ENCODE measurements at places on chromosomes 7 and 10.
A peak's percentile ranks its signal among the peaks of the same experiment; 100 is the strongest.

DNA sequence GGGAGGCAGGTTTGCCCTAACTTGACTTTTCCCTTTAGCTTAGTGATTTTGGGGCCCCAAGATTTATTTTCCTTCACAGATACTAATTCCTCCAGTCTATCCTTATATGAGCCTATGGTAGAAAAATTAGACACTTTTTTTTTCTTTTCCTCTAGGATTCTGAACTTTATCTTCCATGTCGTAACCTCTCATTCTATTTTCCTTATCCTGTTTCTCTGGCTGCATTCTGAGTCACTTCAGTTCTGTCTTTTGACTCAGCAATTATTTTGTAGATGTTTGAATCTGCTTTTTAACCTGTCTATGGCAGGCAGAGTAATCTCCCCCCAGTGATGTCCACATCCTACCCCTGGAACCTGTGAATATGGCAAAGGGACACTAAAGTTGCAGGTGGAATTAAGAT, 7.1 kb upstream of the NOD1 start:
- DNase-seq, result no peak

DNA sequence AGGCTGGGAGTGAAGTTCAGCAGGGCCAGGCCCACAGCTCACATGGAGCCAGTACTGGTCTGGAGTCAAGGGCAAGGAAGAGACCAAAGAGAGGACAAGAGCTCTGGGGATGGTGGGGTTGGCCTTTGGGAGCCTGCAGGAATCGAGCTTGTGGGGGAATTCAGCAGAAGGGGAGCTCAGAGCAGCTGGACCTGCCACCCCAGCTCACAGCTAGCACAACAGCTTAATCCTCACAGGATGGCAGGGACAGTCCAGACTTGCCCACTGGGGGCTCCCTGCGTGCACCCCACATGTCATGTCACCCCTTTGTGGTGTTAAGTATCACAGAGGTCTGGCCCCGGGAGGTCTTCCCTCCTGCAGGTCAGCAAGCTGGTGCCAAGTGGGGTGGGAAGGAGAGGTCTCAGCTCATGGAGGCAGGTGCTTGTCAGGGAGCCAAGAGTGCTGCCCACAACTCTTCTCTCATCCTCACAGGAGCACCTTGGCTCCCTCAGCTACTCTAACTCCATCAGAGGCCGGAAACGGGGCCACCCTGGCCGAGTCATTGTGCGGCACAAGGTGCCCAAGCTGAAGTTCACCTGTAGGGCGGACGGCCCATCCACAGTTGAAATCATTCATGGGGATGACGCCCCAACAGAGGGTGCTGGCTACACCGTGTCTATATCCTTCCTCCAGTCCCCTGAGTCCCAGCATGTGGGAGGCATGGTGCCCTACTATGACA, 22.5 kb downstream of the CUZD1 start:
- no peak for DNase-seq

GRCh38 chr7:93765475-93765874, 125.1 kb downstream of the TFPI2 start:
- no peak for DNase-seq

- no peak for DNase-seq
Measured at GRCh38 chr7:31017032-31017675, 35.0 kb upstream of the ADCYAP1R1 start.

DNA sequence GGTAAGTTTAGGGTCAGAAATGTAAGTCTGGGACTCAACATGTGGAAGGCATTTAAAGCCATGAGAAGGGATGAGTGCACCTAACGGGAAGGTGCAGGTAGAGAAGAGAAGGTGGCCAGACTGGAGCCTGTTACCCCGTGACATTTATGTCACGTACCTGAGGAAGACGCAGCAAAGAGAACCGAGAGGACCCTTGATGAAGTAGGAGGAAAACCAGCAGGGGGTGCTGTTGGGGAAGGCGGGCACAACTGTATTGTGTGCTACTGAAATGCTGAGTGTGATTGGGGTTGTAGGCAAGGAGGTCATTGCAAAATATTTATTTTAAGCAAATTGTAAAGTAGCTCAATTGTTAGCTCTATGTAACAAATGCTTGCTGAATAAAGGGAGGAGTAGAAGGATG, 338.2 kb upstream of the PRKCQ start:
- no peak for DNase-seq

DNA sequence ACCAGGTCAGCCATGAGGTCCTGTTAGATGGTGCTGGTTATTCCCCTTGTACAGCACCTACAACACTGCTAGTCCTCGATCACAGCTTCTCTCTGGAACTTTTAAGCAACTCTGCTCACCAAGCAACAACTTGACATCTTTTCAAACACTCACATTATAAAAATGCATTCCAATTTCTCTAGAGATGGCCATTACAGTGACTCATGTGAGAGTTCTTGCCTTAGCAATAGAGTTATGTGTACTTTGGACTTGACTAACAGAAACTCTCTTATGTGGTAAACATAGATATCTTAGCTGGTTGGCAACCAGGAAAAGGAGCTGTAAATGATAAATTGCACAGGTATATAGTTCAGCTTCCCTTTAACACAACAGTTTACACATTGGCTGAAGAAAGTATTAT, 122.2 kb downstream of the PDE1C start:
- DNase-seq, result no peak

DNA sequence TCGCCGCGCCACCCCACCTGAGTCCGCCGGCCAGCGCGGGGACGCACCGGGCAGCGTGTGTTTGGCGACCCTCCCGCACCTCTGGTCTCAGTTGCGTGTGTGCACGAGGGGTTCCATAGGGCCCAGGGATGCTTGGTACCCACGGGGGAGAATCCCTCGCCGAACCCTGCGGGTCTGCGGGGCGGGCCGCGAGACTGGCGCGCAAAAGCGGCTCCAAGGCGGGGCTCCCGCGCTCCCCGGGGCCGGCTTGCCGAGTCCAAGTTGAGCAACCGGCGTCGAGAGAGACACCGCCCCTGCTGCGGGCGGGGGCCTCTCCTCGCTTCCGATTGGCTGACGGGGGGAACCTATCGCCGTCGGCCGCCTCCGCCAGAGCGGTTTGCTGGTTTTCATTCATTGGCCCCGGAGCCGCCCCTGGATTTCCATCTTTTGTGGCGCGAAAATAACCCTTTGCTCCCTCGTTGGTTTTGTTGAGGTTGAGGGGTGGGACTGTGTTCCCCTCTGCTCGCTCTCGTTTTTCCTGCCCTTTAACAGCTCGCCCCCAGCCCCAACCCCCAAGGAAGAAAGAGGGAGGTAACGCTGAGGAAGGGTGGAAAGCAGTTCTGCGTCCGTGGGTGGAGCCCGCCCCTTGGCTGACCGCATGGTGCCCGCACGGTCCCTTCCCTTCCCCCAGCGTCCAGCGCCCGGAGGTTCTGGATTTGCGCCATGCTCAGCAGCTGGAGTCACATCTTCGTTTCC, 4.0 kb upstream of the IGF2BP3 start:
- DNase-seq, result peak; percentile 96

GRCh38 chr10:60806921-60807320, 28.6 kb downstream of the CDK1 start:
- no peak for DNase-seq

GRCh38 chr10:127067542-127068194, 128.7 kb downstream of the INSYN2A start:
- DNase-seq, result no peak

- DNase-seq, result no peak
Measured at GRCh38 chr7:47294556-47295222, 287.2 kb downstream of the TNS3 start.

DNA sequence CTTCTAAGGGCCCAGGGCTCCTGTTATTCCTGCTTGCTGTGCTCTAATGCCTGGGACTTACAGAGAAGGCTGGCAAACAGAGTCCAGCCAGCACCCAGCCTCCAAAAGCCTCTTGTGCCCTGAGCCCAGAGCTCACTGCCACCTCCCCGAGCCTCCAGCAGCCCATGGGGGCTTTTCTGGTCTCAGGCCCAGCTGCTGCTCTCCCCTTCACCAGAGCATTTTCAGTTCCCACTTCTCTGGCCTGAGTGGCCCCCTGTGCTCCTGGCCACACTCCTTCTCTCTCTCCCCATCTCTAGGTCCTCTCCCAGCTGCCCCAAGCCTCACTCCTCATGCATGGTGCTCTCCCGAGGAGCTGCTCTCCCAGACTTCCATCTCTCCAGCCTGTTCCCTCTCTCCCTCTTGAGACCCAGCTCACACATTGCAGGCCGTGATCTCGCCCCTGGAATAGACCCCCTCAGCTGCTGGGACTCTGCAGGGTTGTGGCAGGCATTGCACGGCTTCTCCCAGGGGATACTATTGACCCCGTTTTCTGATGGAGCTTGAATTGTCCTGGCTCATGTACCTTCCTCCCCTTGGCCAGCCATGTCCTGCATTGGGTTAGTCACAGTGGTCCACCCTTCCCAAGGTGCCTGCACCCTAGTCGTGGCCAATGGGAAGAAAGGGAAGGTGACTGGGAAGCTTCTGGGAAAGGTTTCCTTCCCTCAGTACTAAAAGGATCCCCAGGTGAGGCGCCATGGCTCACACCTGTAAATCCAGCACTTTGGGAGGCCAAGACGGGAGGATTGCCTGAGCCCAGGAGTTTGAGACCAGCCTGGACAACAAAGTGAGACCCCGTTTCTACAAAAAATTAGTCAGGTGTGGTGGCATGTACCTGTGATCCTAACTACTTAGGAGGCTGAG, 9.0 kb upstream of the RASSF4 start:
- no peak for DNase-seq

DNA sequence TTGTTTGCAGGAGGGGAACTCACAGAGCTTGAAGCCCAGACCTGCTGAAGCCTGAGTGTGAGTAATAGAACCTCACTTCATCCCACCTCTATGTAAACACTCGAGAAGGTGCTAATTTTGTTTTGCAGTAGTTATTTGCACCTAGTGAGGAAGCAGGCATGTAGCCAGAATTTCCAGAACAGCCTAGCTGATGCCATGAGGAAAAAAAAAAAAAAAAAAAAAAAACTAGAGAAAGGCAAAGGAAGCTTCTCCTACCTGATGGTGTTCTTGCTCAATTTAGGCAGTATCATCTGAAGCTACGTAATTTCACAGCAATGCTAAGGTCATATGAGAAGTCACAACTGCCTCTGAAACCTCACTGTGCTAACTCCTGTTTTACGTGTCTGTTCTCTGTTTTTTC, 13.6 kb upstream of the GPR37 start:
- DNase-seq, result no peak

- no peak for DNase-seq
Measured at GRCh38 chr7:44387389-44387788, 62.0 kb upstream of the CAMK2B start.

DNA sequence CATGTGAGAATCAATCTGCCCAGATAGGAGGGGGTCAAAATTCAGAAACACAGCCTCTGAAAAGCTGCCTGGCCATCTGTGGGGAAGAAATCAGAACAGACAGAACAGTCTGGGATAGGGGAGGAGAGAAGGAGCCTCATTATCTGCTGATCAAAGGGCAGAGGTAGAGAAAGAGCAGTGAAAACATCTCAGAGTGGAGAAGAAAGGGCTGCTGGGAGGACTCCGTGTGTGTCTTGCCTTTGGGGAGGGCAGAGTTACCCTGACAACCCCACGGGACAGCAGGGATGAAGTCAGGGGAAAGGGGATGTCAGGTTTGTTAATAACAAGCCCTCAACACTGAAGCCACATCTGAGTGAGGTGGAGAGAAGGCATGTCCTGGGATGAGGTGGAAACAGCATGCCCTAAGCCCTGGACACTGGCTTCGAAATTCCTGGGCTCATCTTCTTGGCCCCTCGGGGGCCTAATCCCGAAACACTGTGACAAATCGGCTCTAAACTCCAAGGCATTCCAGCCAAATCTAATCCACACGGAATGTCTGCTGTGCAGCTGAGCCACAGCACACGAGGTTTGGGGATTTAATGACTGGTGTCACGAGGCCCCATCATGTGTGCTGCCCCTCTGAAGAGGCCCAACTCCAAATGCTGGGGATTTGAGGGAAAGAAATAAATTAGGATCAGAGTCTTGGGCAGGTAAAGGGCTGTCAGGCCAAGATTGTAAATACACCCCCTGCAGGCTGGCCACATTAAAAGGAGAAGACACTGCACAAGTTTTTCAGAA, 82.8 kb upstream of the FGFR2 start:
- no peak for DNase-seq

GRCh38 chr7:106729720-106730385, 68.9 kb upstream of the CCDC71L start:
- DNase-seq, result no peak

DNA sequence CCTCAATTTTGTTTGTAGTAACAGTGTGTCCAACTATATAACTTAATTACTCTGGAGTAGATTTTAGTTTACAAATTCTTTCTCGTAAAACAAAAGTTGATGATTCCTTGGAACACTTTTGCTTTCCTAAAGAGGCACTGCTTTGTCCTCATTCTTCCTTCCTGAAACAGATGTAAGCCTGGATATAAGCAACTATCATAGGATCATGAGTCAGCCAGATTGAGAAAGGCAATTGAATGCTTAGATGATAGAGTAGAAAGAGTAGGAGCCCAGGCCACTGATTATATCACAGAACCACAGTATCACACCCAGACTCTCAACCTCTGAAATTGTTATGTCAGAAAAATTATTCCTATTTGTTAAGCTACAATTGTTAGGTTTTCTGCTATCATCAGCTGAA, 69.9 kb downstream of the TMEM106B start:
- no peak for DNase-seq

GRCh38 chr10:123936426-123936825, 44.8 kb upstream of the CPXM2 start:
- no peak for DNase-seq

DNA sequence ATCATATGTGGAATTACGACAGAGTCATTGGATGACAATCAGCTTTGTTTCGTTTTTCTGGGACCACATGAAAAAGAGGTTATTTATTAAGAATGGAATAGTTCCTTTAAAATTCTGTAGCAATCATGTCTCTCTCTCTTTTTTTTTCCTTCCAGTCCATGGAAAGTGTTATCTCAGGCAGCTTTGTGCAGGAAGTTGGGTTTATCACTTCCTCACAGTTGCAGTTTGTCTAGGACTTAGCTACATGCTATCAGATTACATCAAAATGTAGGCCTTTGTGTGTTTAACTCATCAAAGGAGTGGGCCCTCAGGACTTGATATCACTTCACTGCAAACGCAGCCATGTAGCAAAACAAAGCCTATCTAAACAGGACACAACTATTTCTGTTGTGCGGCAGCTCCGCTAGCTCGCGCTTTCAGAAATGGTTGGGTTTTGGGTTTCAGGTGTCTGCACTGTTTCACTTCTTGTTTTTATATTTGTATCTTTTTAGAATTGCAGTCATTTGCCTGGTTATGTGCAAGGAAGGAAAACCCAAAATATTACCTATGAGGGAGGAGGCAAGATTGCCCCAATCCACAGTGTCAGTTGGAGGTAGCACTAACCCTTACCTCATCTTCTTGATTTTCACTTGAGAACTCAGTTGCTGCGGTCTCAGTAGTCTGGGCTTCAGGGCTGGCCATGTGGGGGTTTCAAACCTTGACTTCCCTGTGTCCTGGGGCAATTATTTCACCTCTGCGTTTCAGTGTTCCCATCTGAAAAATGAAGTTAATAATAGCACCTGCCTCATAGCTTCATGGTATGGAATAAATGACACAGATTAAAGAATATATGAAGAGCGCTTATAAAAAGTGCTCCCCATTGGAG, 66.7 kb downstream of the HHEX start:
- no peak for DNase-seq
